ENCODE measurements at places on chromosomes 7 and 10.

DNA sequence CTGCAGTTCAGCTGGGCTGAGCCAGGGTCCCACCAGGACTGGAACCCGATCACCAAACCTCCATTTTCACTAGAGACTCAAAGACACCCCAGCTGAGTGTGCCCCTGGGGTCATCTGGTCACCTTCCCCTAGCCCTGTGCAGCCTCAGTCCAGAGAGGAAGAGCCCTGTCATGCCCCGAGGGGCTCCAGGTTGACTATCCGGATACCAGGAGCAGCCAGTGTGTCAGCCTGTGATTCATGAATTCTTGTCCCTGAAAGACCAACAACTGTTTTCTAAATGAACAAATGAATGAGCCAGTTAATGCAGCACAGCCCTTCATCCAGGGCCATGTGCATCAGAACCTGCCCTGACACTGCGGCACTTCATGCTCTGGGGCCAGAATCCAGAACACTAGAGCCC lies 201.9 kb upstream of the TCERG1L start:
- DNase-seq: no peak

- DNase-seq: no peak
Observed at GRCh38 chr10:43749940-43750552, 101.4 kb upstream of the ZNF32 start.

GRCh38 chr10:111677759-111678158 lies 505.8 kb downstream of the GPAM start:
- DNase-seq: no peak

GRCh38 chr7:111459757-111460280 lies 102.5 kb downstream of the IMMP2L start:
- DNase-seq: no peak

GRCh38 chr10:103982639-103983038 lies 15.7 kb downstream of the SLK start:
- no peak for DNase-seq

GRCh38 chr7:96663871-96664445 lies 45.7 kb downstream of the SEM1 start:
- no peak for DNase-seq

- no peak for DNase-seq
Observed at GRCh38 chr7:44521347-44522095, 19.6 kb downstream of the NPC1L1 start.

- DNase-seq: no peak
Observed at GRCh38 chr10:47079204-47079580, 168.0 kb downstream of the PTPN20 start.

All from amniotic stem cell (primary cell).